ENCODE measurements at places on chromosomes 5 and 9. TPM values are rescaled to one million over a fixed set of nuclear protein-coding genes. Genes with fewer than 3 reads are reported as not detected.
A peak's percentile ranks its signal among the peaks of the same experiment; 100 is the strongest.

PCDHA6 gene
- total RNA-seq, result 0.34 TPM

SMAD5 gene
- 35.7 TPM for total RNA-seq

NFIL3 gene
- total RNA-seq, result 27.3 TPM

RNF183 gene
- not detected for total RNA-seq

CDC20B gene
- total RNA-seq, result not detected

SNAPC4 gene
- total RNA-seq, result 6.4 TPM

GRCh38 chr5:169036079-169036805 is 264.7 kb downstream of the SLIT3 start:
- DNase-seq, result no peak

- no peak for DNase-seq
Observed at GRCh38 chr5:169668732-169669131, 31.7 kb downstream of the DOCK2 start.

DNA sequence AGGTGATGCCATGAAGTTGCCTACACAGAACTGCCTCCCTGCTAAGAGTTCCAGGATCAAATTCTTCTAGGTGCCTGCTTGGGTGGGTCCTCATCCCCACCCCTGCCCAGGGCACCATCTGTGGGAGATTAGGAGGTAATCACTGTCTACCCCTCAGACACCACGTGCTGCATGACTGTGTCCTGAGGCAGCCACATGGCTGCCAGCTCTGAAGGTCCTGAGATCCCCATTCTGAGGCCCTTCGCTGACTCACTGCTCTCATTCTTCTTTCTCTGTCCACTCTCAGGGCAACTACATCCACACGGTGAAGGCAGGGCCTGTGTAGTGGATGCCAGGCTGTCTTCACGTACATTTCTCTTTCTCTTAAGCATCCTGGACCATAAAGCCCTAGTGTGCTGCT is 222.9 kb upstream of the ANKRD55 start:
- no peak for DNase-seq

- no peak for DNase-seq
Observed at GRCh38 chr5:39058178-39058921, 15.8 kb downstream of the RICTOR start.

- DNase-seq, result no peak
Observed at GRCh38 chr5:62354028-62354874, 48.2 kb downstream of the KIF2A start.

DNA sequence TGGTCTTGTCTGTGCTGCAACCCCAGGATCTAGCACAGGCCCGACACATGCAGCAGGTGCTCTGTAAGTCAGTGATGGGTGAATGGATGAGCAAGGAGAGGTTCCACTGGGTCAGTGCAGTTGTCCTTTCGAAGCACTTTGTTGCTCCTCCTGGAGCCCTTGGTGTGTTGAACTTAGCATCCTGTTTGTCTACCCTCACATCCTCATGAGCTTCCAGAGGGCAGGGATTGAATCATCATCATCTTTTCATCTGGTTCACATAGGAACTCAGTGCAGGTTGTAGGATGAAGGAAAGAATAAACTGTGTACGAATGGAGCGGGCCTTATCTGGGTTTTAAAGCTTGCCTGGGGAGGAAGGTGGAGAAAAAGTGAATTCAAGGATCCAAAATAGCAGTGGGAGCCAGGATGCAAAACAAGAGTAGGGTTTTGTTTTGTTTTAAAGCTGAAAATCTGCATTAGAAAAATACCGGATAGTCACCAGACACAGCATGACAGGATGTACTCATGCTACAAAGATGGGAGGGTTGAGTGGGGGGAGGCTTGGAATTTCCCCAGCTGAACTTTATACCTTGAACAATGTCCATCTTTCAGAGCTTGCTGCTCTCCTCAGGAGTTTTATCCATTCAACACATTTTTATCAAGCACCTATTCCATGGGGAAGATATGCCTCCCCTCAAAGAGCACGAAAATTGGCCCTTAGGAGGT is 55.8 kb downstream of the PTTG1 start:
- no peak for DNase-seq

GRCh38 chr9:129762985-129763926 is 10.4 kb upstream of the PTGES start:
- DNase-seq, result peak; percentile 34

GRCh38 chr5:168422431-168422830 is 63.8 kb upstream of the RARS1 start:
- DNase-seq, result no peak

Data from heart left ventricle (tissue), 16 donors.